ENCODE measurements at places on chromosomes 7 and 10.
A peak's percentile ranks its signal among the peaks of the same experiment; 100 is the strongest.

- DNase-seq = no peak
Measured at GRCh38 chr7:23012186-23012585, 1.7 kb downstream of the HYCC1 start.

- no peak for DNase-seq
Measured at GRCh38 chr10:6272126-6272525, 69.4 kb downstream of the PFKFB3 start.

DNA sequence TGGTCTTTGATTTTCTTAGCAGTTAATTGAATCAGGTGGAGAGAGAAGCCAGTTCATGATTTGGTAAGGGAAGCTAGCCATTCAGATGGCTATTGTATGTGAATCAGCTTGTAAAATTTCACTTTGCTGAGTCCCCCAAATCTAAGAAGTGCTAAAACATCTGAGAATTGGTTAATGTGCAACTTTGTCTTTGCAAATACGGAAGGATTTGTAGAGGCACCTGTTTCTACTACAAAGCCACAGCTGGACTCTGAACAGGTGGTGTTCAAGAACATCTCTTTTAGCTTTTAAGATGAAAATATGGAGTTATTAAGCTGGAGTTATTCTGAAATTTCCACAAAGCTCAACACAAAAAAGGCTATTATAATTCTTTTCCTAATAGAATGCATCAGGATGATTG is 132.6 kb downstream of the VPS50 start:
- DNase-seq = no peak

- DNase-seq = no peak
Measured at GRCh38 chr10:77967611-77968022, 41.1 kb upstream of the DLG5 start.

- no peak for DNase-seq
Measured at GRCh38 chr7:336810-337566, 47.0 kb downstream of the FOXL3 start.

GRCh38 chr7:18941207-18941606 is 176.2 kb downstream of the TWIST1 start:
- DNase-seq = no peak

DNA sequence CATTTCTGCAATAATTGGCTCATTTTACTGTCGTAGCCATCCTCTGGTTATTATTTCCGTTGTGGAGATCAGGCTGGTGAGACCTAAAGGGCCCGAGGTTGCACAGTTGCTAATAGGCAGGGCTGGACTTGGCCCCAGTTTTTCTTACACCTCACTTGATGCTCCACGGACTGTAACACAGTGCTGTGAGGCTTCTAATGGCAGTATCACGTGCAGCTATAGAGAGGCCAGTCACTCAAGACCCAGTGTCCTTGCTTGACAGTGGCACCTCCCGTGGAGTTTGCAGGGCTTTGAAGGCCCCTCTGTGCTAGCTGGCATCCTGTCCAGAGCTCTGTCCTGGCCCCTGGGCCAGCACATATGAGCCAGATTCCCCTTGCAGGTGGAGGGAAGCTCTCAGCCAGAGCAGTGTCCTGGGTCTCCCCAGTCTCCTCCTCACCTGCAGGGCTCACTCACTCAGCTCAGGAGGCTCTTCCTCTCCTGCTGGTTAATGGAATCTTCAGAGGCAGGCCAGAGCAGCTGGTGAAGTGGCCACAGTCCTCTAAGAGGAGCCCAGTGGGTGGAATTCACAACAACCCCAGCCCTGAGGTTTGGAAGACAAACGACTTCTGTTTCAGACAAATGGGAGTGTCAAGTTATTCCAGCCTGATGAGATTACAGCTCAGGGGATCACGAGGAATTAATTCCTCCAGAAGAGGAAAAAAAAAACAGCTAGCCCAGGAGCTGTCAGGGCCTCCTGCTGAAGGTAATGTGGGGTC is 114.2 kb upstream of the FAM180A start:
- no peak for DNase-seq

DNA sequence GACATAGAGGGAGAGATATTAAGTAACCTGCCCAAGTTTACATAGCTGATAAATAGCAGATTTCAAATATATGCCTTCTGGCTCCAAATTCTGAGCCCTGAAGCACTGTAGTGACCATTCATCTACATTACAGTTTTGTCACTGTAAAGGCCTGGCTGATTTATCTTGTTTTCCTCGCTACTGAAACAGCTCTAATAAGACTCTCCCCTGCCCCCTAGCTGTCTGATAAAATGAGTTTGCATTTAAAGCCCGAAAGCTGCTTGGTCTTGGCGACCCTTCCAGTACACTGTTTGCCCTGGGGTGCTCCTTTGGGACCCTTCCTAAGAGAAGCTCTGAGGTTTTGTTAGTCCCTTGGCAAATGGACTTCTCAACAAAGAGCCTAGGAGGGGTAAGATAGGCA is 59.7 kb upstream of the RAB11FIP2 start:
- peak; percentile 37 for DNase-seq

GRCh38 chr10:7261351-7261750 is 149.5 kb downstream of the SFMBT2 start:
- no peak for DNase-seq

DNA sequence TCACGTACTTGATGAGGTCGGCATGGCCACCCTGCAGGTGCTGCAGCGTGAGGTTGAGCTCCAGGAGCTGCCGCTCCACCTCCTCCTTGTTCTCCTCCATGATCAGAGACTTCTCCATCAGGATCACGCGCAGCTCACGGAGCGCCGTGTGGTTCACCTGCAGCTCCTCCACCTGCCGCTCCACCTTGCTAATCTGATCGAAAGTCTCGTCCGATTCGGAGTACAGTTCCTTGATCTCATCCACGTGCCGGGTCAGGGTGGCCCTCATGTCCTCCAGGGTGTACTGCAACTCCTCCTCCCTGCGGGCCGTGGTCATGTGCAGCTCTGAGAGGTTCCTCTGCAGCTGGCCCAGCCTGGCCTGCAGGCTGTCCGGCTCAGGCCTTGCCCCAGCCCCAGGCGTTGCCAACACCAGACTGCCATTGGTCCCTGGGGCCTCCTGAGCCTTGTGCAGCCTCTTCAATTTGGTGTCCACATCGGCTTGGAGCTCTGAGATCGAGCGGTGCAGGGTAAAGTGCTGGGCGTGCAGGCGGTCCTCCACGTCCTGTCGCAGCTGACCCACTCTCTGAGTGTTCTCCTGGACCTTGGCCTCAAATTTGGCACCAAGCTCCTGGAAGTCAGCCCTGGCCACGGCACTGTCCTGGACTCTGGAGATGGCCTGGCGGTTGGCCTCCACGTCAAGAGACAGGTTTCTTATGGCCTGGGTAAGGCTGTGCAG is 13.9 kb downstream of the MMRN2 start:
- DNase-seq = no peak

- DNase-seq = no peak
Measured at GRCh38 chr10:71390461-71390835, 6.3 kb upstream of the CDH23 start.

DNA sequence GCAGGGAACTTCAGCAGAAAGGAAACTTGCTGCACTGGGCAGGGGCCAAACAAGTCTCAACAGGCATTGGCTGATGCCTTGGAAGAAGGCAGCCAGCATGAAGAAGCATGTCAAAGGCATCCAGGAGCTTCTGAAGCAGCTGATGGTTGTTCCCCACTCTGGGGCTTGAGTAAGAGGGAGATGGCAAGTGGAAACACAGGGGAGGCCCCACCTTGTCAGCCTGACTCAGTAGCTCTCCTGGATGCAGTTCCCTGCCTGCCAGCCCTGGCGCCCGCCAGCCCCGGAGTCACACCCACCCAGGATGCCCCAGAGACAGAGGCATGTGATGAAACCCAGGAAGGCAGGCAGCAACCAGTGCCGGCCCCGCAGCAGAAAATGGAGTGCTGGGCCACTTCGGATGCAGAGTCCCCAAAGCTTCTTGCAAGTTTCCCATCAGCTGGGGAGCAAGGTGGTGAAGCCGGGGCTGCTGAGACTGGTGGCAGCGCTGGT is 96.5 kb downstream of the TACC2 start:
- no peak for DNase-seq

DNA sequence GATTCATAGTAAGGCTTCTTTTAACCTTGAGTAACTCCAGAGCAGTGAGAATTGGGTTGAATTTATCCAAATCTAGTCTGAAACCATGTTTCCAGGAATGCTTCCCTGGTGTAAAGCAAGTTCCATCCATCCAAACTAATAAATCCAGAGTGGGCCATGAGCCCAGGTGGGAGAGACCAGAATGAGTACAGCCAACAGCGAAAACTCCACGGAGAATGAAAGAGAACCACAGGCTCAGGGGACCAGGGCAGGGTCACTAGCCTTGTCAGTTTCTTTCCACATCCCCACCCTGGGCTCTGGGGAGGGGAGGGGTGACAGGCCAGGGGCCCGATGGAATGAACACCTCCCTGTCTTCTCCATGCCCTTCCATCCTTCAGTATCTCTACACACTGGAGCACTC is 180.1 kb downstream of the NEURL1 start:
- no peak for DNase-seq

GRCh38 chr7:89002981-89003956 is 207.7 kb upstream of the TEX47 start:
- DNase-seq = no peak

DNA sequence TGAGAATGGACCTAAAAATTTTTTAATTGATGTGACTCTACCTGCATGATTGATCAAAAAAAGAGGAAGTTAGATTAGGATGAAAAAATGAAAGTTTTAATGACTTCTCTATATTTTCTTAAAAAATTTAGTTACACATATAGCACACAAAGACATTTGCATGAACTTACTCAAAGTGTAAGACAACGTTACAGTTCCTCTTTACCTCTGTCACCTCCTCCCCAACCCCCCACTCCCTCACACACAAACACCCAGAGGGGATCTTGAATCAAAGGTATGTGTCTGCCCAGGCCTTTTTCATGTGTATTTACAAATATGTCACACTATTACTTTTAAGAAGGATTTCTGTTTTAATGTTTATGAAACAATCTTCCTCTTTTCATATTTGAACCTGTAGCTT is 20.6 kb upstream of the CDCA7L start:
- DNase-seq = no peak

GRCh38 chr10:789831-790701 is 100.6 kb upstream of the DIP2C start:
- DNase-seq = no peak

DNA sequence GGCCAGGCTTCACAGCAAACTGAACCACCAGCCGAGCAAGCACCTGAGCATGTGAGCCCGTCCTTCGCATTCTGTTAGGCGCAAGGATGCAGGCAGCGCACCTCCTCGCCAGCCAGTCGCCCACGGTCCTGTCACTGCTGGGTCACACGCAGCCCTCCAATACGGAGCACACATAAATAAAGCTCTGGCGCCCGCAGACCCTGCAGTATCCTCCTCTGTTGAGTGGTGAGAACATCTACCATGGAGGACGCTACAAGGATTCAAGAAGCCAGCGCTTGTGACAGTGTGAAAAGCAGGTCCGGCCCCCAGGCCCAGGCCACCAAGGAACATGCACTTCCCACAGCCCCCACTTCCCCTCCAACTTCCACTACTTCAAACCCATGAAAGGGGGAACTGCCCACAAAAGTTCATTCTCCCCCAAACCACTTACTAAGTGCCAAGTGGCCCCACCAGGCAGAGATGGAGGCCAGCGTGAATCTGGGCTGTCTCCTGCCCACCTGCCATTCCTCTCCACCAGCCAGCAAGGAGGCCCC is 34.8 kb downstream of the VOPP1 start:
- no peak for DNase-seq

DNA sequence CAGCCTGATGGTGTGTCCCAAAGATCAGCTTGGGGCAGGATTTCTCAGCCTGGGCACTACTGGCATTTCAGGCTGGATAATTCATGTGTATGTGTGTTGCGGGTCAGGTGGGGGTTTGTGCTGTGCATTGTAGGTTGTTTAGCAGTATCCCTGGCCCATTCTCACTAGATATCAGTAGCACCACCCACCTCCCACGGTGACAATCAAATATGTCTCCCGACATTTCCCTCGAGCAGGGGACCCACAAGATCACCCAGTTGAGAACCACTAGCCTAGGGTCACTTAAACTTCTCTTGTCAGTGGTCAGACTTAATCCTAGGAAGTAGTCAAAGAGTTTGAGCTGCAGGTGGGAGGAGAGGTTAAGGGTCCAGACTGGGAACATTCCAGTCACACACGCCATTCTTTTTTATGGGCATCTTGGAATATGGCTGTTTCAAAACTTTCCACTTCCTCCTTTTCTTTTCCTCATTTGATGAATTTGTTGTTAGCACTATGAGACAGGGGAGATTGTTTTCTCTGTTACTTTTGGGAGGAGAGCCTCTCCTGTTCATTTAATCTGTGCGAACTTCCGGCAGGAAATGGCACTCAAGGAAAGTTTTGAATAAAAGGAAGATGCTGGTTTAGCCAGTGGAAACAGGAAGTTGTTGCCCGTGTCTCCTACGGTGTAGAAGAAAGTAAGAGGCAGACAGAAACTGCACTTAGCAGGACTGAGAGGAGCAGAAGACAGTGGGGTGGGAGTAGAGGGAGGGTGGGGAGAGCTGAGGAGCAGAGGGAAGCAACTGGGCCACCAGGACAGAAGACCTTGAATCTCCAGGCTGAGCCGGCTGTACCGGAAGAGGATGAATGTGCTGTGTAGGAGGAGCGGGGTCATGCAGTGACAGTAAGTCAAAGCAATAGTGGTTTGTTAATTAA is 17.6 kb upstream of the EXOC6 start:
- DNase-seq = no peak

DNA sequence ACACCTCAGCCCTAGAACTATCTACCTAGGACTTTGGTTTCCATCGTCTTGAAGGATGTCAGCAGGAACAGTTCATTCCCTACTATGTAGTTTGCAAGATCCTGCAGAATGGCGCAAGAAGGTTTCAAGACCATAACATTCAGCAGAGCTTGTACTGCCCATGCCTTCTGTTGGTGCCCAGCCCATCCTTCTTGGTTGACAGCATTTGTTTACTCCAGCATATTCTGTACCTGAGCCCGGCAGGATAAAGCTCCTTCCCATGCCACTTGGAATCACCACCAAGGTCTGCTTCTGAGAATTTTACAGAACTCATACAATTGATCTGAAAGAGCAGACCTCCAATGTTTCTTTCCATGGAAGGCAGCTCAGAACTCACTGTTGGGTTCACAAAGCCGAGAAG is 150.8 kb downstream of the ARID5B start:
- no peak for DNase-seq

DNA sequence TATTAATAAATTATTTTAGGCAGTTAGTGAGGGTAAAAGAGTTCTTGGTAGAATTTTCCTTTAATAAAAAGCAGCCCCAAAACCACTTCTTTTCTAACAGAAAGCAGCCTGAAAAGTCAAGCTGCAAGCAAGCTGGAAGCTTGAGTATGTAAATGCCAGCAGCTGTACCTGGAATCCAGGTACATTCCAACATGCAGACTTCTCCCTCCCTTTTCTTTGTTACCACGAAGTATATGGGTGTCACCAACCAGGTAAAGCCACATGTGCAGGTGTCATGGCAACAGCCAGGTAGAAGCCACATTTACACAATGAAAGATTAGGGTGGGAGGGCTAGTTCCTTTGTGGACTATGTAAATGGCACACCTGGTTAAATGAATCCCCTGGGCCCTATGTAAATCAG is 114.6 kb downstream of the EPC1 start:
- DNase-seq = no peak
